Activated naive CD4-positive, alpha-beta T cell treated with anti-CD3 and anti-CD28 coated beads for 36 hours (primary cell): ENCODE measurements at places on chromosomes 6 and 20.
A peak's percentile ranks its signal among the peaks of the same experiment; 100 is the strongest.

DNA sequence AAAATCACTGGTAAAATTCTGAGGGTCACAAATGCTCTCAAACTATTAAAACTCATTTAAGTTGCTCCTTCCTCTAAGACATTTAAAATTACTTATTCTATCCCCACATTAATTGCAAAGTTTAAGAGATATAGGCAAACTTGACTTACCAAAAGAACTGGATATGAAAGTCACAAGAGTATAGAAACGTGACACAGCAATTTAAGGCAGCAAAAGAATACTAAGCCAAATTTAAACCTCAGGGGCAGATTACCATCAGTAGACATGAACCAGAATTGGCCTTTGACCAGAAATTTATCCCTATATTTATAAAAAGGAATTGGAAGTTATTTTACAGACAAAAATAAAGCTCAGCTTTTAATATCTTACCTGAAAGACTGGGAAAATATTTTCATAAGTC lies 56.0 kb downstream of the MAP3K7 start:
- H3K27ac ChIP-seq: no peak overlapping the region
- H3K4me1 ChIP-seq: no peaks in the 10 kb centered on the region
- H3K36me3 ChIP-seq: peaks cover 4% of the 10 kb centered on the region
- no peak for DNase-seq

- H3K4me3 ChIP-seq: no peak overlapping the region
- DNase-seq: no peak
- H3K27me3 ChIP-seq: no peaks in the 10 kb centered on the region
- no peak overlapping the region for H3K27ac ChIP-seq
- H3K36me3 ChIP-seq: no peaks in the 10 kb centered on the region
These were observed 67.4 kb downstream of the UST start for GRCh38 chr6:148814082-148814790.

GRCh38 chr6:105733556-105734162 lies 330.8 kb upstream of the PREP start:
- H3K4me3 ChIP-seq: no peak overlapping the region
- H3K36me3 ChIP-seq: no peaks in the 10 kb centered on the region
- H3K4me1 ChIP-seq: peaks cover 3% of the 10 kb centered on the region
- no peak for DNase-seq

GRCh38 chr6:142783499-142783898 lies 161.5 kb downstream of the HIVEP2 start:
- no peak overlapping the region for H3K4me3 ChIP-seq
- peaks cover 68% of the 10 kb centered on the region for H3K4me1 ChIP-seq
- H3K27me3 ChIP-seq: no peaks in the 10 kb centered on the region
- peak overlapping the region; percentile 26 for H3K27ac ChIP-seq
- no peak for DNase-seq

DNA sequence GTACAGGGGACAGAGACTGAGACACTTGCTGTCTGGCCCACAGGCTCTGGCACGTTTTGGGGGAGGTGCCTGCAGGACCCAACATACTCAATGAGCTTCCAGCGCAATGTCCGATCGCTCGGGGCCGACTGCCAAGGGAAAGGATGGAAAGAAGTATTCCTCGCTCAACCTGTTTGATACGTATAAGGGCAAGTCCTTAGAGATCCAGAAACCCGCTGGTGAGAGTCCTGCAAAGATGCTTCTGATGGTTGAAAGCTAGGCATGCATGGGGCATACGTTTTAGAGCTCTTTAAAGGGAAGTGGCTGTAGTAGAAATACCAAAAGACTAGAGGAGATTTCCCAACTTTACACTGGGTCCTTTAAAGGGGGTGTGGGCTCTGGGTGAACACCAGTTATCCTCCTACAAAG lies 2.2 kb downstream of the PRRC2A start:
- no peaks in the 10 kb centered on the region for H3K27me3 ChIP-seq
- peaks cover 36% of the 10 kb centered on the region for H3K4me1 ChIP-seq
- H3K36me3 ChIP-seq: peaks cover 65% of the 10 kb centered on the region
- peak overlapping the region; percentile 83 for H3K4me3 ChIP-seq
- H3K27ac ChIP-seq: peak overlapping the region; percentile 97
